ENCODE measurements at places on chromosomes 11 and 22.

DNA sequence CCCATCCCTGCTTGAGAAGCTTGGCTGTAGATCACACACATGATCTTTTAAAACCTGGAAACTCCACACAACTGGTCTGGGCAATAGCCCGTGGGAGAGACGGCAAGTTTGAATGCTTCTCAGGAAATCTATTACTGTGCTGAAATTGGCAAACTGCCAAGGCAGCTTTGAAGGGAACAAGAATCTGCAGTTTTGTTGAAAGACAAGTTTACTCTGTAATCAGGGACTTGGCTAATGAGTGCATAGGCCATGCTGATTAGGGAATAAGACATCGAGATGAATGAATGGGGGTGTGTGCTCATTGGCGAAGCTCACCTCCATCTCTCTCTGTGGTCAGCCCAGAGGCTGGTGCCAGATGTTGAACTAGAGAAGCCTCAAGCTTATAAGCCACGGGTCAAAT lies 218.8 kb downstream of the HIPK3 start:
- peak; percentile 29 for DNase-seq

GRCh38 chr11:32886180-32886579 lies 6.4 kb upstream of the QSER1 start:
- no peak for DNase-seq

DNA sequence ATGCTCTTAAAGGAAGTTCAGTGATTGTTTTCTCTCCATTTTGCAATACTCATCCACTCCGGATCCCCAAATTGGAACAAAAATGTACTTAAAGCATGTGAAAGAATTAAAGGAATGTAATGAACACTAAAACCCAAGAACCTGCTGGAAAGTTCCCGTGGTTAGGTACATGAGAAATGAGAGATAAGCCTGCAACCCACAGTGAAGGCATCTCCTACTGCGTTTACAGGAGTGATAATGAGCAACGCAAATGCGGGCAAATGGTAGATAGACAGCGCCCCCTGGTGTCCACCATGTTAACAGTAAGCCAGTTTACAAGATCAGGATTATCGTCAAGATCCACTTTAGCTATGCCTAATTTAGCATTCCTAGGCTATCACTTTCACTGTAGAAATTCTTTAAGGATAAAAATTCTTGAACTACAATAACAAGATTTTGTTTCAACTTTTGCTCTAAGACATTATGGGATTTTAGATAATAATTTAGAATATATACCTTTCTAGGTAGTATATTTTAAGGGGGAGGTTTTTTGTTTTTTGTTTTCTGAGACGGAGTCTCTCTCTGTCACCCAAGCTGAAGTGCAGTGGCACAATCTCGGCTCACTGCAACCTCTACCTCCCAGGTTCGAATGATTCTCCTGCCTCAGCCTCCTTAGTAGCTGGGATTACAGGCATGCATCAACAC lies 29.9 kb downstream of the ALG9 start:
- DNase-seq: peak; percentile 83

DNA sequence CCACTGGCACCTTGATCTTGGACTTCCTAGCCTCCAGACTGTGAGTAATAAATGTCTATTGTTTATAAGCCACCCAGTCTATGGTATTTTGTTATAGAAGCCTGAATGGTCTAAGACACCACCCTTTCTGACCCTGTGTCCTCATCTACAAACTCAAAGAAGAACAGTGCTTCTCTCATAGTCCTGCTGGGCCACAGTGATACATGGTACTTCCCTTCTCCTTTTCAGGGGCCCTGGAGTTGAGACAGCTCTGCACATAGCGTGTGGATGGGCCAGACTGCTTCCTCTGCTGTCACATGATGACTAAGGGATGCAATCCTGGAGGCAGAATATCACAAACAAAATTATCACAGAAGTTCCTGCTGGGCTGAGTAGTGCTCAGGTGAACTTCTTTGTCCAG lies 5.0 kb downstream of the KCNJ11 start:
- no peak for DNase-seq

DNA sequence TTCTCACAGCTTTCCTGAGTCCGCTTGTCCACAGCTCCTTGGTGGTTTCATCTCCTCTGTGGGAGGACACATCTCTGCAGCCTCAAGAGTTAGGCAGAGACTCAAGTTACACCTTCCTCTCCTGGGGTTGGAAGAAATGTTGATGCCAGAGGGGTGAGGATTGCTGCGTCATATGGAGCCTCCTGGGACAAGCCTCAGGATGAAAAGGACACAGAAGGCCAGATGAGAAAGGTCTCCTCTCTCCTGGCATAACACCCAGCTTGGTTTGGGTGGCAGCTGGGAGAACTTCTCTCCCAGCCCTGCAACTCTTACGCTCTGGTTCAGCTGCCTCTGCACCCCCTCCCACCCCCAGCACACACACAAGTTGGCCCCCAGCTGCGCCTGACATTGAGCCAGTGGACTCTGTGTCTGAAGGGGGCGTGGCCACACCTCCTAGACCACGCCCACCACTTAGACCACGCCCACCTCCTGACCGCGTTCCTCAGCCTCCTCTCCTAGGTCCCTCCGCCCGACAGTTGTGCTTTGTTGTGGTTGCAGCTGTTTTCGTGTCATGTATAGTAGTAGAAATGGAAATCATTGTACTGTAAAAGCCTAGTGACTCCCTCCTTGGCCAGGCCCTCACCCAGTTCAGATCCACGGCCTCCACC lies 11.7 kb downstream of the RASD2 start:
- peak; percentile 50 for DNase-seq
